ENCODE measurements at places on chromosomes 5 and 9. TPM values are rescaled to one million over a fixed set of nuclear protein-coding genes. Genes with fewer than 3 reads are reported as not detected.

- no peak for ATAC-seq
These were observed 28.5 kb upstream of the ABO start for GRCh38 chr9:133303266-133304157.

DNA sequence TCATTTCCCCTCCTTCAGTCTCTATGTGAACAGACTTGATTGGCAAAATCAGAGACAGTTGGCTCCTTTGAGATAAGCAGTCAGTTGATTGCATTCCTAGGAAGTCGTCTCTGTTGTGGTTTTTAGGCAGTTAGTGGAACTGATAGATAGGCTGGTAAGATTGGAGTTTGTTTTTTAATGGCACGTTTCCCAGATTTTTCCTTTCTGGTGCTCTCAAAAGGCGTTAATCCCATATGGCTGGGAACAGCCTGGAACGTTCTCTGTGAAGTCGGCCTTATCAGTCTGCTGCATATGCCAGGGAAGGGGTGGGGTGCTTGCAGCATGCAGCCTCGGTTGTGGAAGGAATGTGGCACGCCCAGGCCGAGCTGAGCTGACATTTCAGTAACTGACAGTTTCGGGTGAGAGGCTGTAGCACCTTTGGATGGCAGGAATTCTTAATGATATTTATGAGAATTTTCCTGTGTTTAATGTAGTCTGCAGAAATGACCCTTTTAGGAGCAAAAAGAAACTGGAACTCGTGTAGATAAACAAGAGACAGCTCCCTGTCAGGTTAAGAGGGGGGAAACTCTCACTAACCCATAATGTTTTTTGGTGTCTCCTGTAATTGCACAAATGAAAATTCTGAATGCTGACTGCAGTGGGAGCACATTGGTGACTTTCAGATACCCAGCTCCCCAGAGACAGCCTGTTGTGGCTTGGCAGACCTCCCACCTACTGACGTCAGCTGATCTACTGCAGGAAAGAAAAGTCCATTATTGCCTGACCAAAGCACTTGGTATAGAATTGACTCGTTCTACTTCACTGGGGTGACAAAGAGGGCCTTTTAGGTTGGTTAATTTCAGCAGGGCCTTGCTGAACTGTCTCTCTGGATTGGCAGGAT lies 6.3 kb downstream of the SPTAN1 start:
- peak; percentile 85 for ATAC-seq

Gene PTGDS
- total RNA-seq: 18.4 TPM

Gene AFAP1L1
- 3.0 TPM for total RNA-seq

Gene CNTNAP3
- total RNA-seq: 8.5 TPM

Gene CDX1
- total RNA-seq: not detected

Gene CPLANE1
- total RNA-seq: 5.7 TPM

Measured in esophagus mucosa (tissue), 1 donor.